ENCODE measurements at places on chromosomes 7 and 10. TPM values are rescaled to one million over a fixed set of nuclear protein-coding genes. Genes with fewer than 3 reads are reported as not detected.

DNA sequence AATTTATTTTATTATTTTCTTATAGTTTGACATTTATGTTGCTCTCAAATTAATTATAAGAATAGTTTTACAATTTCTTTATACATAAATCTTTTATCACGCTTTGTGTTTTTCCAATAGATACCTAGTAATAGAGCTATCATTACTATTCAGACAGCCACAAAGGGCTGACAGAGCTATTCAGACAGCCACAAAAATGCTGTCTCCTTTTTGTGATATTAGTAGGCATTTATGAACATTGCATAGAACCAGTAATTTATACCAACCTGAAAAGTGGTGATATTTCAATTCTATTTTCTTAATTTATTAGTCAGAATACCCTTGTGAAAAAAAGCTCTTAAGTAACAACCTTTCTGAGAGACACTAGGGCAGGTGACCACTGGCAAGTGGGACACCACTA lies 34.2 kb upstream of the IGFBP3 start:
- no peak for DNase-seq

DNA sequence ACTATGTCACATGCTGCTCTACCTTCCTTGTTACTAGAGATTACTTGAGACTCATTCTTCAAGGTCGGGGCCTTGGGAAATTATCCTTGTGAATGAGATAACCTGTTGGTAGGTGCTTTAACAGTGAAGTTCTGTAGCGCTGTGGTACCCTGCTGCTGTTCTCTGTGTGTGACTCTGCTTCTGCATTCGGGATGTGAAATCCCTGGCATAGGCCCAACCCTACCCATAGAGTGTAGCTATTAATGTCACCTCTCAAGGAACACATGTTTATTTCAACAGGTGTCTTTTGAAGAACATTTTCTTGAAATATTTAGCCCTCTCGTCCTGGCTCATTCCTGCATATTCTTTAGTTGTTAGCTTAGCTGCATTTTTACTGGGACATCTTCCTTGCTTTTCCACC lies 41.8 kb upstream of the TMEM236 start:
- no peak for DNase-seq

DNA sequence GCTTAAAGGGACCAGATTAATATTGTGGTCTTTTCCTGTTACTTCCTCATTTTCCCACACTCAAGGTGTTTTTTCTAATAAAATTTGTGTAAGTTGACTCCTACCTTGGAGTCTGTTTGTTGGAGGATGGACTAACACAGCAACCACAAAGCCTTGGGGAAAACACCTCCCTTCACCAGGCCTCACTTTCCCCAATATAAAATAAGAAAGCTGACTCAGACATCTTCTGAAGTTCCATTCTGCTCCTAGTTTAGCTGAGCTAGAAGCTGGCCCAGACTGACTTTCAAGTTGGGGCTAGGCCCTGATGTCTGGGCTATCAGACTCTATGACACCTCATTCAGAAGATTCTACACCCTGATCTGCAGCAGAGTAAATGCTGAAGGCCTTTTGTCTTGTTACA lies 73.0 kb upstream of the ADRB1 start:
- DNase-seq, result no peak

GRCh38 chr7:22786290-22786932 lies 36.2 kb downstream of the TOMM7 start:
- DNase-seq, result no peak

- DNase-seq, result peak; percentile 6
These were observed 798 bp downstream of the ZNF425 start for GRCh38 chr7:149125189-149125862.

DNA sequence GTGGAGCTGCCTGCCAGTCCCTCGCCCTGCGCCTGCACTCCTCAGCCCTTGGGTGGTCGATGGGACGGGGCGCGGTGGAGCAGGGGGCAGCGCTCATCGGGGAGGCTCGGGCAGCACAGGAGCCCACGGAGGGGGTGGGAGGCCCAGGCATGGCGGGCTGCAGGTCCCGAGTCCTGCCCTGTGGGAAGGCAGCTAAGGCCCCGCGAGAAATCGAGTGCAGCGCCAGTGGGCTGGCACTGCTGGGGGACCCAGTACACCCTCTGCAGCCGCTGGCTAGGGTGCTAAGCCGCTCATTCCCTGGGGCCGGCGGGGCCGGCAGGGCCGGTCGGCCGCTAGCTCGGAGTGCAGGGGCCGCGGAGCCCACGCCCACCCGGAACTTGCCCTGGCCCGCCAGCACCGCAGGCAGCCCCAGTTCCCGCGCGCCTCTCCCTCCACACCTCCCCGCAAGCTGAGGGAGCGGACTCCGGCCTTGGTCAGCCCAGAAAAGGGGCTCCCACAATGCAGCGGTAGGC lies 565.9 kb upstream of the NRG3 start:
- DNase-seq, result no peak

DNA sequence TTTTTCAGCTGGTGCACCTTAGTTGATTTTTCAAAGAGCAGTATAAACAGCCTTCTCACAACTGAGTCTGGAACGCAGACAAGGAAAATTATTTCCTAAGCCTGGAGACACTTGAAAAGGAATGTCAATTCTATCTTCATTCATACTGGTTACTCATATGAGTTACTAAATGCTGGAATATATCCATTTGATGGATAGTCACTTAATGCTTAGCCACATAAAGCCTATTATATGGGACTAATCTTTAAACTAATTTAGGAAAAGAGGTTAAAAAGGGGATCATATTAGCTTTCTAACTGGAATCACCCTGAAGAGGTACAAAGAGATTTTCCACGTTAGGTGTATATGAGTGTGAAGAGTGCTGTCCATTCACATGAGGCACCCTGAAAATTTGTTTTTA lies 1.7 kb upstream of the HOXA4 start:
- DNase-seq, result no peak

- no peak for DNase-seq
These were observed 104.5 kb downstream of the MACC1 start for GRCh38 chr7:20112696-20113095.

DNA sequence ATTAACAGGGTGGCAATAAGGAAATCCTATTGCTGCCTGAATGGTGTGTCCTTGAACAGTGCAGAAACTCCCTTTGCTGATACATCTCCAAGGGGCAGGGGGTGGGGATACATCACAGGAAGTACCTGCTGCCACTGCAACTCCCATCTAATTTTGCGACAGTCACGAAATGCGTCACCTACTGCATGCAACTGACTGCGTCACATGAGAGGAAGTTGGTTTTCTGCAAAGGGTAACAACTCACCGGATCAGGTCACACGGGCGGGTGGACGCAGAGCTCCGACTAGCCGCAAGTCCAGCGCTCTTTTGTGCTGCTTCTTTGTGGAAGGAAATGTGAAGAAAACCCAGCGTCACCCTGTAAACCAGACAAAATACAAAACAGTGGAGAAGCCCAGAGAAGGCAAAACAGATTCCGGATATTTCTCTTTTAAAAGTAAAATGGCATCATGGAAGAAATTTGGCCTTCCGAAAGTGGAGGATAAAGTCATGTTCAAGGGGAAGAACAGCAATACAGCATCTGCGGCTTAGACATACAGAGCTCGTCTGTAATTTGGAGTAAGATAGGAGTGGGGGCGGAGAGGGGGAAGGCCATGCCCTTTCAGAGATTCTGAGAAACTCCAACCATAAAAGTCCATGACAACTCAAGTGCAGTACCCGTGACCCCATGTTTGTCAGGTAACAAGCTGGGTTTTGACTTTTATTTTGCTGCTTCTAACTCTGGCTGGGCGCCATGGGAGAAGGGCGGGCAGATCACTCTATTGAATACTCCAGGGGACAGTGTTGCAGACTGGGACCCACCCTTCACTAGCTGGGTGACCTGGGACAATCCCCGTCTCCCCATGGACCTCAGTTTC lies 32.3 kb upstream of the PLEKHS1 start:
- no peak for DNase-seq

DNA sequence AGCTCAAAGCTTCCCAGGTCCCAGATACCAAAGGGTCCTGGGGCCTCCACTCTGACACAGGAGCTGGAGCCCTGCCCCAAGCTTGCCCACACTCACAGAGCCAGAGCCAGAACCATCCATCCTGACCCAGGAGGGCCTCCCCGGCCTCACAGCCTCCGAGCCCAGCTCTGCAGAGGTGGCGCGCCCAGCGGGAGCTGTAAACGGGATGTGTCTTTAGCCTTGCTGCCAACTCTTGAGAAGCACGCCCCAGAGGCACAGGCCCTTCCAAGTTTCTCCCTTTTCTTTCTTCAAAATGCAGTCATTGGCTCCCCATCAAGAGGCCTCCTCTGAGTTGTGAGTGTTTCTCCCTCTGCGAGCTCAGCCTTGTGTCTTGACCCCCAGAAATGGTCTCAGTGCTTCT lies 75.0 kb downstream of the PDGFA start:
- no peak for DNase-seq

DNA sequence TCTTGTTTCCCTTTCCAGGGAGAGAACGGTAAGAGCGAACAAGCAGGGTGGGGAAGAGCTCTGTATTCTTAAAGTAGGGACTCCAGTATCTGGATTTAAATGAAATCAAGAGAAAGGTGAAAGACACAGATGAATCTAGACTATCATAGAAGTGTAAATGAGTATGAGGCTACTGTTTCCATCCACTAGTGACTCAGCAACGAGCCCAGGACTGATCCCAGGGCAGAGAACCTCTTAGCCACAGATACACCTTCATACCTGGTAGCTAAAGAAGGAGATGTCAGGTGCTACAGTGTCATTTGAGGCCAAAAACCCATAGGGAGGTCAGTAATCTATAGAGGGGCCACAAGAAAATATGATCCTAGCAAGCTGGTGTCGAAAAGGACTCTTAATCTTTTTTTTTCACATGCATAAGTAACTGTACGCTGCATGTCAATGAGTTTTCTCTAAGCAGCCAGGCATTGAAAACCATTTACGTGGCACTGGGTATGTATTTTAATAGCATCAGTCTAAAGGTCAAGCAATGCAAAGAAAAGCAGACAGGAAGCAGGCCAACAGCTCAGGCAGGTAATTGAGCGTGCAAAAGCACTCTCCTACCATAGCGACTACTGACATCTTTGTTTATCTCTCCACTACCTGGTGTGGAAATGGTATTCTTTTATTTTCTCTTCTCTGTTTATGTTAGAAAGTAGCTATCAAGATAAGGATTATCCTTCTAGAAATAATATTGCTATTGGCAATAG lies 91.5 kb upstream of the EGR2 start:
- no peak for DNase-seq

GRCh38 chr10:110813743-110814472 lies 57.8 kb upstream of the PDCD4 start:
- DNase-seq, result no peak

GRCh38 chr10:29751684-29752083 lies 116.9 kb upstream of the SVIL start:
- DNase-seq, result no peak

DNA sequence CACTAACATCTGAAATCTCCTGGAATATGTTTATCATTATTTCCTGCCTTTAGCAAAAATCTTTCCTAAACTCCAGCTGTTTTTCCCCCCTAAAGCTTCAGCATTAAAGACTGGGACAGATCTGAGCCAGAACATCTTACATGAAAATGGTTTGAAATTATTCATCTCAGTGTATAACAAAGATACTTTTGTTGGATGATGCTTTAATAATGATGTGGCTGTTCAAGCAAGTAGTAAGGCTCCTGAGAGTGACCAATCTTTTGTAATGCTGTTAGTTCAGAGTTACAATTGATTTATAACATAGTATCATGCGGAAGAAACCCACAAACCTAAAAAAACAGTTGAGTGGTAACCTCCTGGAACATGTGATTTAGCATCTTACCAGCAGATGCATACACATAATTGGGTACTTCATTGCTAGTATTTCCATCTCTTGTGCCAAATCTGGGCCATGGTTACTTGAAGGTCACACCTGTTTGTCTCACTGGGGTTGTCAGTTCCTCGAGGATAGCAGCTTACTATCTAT lies 1.5 kb downstream of the BZW2 start:
- no peak for DNase-seq

DNA sequence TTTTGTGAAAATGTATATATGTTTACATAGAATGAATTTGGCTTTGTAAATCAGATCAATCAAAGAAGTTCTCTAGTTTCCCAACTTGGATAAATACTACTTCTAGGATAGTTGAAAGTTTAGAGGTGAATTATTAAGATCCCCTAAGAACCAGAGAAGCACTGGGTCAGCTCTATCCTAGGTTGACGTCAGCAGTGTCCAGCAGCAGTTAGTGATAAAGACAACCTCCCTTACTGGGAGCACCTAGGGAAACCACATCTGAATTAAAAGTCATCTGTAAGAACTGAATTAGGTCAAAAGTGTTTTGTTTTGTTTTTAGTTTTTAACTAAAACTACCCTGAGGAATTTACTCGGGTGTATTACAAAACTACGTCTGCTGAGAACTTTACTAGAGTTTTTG lies 178.0 kb downstream of the POLR1F start:
- DNase-seq, result no peak

DNA sequence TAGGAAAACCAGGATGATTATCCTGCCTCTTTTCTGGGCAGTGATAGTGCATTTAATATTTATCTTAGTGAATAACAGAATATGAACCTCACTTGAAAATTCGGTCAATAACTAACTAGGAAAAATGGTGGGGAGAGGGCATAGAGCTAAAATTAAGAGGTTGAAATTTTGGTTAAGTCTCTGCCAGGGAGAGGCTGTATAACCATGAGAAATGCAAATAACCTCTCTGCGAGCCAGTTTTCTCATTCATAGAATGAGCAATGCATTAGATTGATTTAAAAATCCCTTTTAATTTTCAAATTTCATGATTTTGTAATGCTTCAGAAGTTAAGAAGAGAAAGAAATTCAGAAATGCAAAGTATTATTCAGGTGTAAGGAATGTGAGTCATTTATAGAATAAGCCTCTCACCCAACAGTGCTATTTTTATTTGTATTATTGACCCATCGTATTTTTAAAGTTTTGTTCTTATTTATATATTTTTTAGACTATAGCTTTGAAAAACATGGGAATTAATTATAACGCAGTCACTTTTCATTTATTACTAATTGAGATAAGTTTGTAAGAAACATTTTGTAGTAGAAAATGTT lies 104.7 kb downstream of the PHF14 start:
- DNase-seq, result no peak

GRCh38 chr10:78703593-78703992 lies 365.2 kb upstream of the ZMIZ1 start:
- no peak for DNase-seq

- peak; percentile 96 for DNase-seq
These were observed 29.3 kb upstream of the CCL24 start for GRCh38 chr7:75842836-75843446.

- DNase-seq, result no peak
These were observed 10.6 kb downstream of the NACAD start for GRCh38 chr7:45078125-45078681.

The PAOX gene
- total RNA-seq, result 1.8 TPM

The ELFN1 gene
- total RNA-seq, result not detected

The CAV2 gene
- 171 TPM for total RNA-seq

The SSC4D gene
- 0.42 TPM for total RNA-seq

The DNAAF5 gene
- total RNA-seq, result 35.6 TPM

The RBP3 gene
- total RNA-seq, result not detected

The PLXNA4 gene
- not detected for total RNA-seq

The C10orf105 gene
- not detected for total RNA-seq

The GPR37 gene
- 1.9 TPM for total RNA-seq

The UNCX gene
- total RNA-seq, result not detected

All from MCF 10A (cell line).